ENCODE measurements at places on chromosomes 3 and 15.

DNA sequence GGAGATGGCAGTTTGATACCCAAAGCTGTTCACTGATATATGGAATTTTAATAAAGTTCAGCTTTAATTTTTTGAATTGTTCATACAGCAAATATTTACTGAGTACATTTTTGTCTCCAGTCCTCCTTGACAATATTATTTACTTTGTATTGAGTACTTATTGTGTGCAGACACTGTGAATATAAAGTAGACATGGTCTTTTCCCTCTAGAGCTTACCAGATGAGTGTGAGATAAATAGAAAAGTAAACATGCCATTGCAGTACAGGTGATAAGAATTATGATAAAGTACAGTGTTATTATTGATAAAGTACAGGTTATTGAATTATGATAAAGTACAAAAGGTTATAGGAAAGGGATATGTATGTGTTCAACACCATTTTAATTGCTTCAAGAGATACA, 2.1 kb downstream of the UBA5 start:
- DNase-seq, result no peak

GRCh38 chr3:171228240-171228639, 201.7 kb upstream of the SLC2A2 start:
- DNase-seq, result no peak

GRCh38 chr15:97875513-97876280, 84.8 kb upstream of the ARRDC4 start:
- no peak for DNase-seq

GRCh38 chr3:47780741-47781684, 680 bp downstream of the SMARCC1 start:
- DNase-seq, result peak; percentile 70

DNA sequence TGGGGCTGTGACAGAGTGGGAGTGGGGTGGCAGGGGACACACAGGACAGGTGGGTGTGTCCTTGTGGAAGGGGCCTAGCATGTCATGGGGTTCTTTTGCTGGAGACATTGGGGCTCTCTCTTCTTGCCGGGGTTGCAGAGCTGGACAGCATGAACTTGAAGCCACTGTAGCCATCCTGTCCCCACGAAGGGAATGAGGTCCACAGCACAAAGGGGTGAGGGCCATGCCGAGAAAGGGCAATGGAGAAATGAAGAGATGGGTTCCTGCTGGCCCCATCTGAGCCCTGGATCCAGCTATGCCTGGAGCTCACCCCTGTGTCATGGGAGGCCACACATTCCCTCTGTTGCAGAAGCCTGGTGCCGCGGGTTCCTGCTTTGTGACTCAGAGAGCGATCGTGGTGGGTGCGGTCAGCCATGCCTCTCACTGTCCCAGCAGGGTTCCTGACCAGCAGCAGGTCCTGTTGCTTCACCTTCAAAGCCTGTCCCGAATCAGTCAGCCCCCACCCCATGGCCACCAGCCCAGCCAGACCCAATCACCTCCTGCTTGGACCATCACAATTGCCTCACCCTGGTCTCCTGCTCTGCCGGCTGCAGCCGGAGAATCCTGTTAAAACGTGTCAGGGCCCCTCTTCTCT, 50.0 kb downstream of the DNAJB8 start:
- DNase-seq, result no peak

GRCh38 chr15:77974098-77974414, 103.5 kb downstream of the TBC1D2B start:
- no peak for DNase-seq

- no peak for DNase-seq
Measured at GRCh38 chr3:69901802-69902201, 97.7 kb upstream of the SAMMSON start.

DNA sequence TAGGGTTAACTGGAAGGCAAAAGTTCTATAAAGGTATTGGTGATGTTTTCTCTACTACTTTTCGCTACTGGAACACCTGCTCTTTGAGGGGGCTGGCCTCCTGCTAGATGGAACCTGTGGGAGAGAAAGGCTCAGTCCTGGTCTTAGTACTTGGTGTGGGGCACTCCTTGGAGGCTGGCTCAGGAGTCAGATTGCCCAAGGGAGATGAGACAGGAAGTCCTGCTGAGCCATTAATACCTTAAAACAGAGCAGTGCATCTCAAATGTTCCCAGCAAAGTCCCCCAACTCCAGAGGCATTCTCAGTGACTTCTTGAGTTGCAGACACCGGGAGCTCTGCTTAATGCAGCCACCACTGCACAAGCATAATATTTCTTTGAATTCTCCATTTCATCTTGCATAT, 3.1 kb upstream of the ADAMTSL3 start:
- DNase-seq, result no peak

GRCh38 chr3:12608376-12608775, 51.5 kb downstream of the MKRN2 start:
- DNase-seq, result no peak
